T-helper 1 cell (primary cell): ENCODE measurements at places on chromosomes 4 and X.

DNA sequence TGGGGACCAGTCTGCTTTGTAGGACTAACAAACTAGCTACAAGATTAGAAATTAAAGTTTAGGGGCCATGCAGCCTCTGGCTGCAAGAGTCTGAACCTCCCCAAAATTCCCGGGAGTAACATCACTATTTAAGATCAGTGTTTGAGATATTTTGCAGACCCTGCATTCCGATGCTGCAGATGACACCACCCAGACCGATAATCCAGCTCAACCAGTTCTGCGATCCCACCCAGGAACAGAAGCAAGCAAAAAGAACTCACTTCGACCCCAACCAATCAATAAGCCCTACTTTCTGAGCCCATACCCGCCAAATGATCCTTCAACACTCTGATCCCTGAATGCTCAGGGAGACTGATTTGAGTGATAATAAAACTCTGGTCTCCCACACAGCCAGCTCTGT lies 877.8 kb downstream of the FAT4 start:
- no peak for DNase-seq

DNA sequence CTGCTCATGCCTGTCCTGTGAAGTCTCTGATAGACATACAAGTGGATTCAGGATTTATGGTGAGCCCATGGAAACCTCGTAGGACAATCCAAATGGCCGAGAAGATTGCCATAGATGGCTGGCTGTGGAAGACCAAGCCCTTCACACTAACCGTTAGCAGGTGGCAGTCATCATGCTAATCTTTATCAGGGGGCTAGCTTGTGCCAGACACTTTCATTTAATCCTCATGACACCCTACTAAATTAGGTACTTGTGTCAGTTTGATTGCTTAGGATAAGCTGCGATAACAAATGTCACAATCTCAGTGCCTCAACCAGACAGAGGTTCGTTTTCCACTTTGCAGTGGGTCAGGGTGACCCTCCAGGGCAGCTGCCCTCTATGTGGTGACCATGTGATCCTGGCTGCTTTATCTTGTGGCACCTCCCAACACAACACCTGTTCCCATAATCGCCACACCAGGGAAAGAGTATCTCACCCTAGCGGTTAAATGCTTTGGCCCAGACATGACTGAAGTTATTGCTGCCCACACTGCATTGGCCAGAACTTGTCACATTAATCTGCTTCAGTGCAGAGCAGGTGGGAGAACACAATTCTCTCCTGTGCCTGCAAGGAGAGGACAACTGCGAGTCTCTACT lies 60.8 kb downstream of the REPS2 start:
- DNase-seq = no peak

DNA sequence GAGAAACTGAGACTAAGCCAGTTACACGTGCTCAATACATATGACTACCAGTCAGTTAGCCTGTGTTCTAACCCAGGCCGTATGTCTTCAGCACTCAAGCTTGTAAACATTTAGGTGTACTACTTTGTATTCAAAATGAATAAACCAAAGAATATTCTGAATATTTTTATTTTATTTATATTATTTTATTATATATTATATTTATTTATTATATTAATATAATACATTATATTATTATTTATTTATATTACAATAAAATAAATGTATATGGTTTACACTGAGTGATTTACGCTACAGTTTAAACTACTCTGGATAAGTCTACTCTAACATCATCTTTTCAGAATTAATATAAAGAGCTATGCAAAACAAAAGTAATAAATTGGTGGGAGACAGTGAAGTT lies 691.5 kb downstream of the CENPC start:
- no peak for DNase-seq

DNA sequence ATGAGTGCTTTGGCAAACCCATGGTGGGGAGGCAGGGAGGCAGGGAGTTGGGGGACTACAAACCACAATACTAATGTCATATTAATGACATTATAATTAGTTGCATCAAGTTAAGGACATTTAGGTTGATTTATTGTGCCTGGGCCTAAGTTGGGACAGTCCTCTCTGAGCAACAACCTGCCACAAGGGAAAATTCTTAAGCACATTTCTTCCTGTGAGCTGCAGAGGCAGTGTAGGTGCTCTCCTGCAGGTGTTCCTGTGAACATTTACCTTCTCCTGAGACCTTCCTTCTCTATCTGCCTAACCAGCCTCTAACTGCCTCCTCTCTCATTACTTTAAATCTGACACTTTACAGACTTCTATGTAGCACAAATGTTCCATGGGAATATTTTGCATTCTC lies 1830.0 kb upstream of the AGA start:
- no peak for DNase-seq
